NCI-H1417 (cell line): ENCODE measurements at places on chromosomes 16 and 17.

DNA sequence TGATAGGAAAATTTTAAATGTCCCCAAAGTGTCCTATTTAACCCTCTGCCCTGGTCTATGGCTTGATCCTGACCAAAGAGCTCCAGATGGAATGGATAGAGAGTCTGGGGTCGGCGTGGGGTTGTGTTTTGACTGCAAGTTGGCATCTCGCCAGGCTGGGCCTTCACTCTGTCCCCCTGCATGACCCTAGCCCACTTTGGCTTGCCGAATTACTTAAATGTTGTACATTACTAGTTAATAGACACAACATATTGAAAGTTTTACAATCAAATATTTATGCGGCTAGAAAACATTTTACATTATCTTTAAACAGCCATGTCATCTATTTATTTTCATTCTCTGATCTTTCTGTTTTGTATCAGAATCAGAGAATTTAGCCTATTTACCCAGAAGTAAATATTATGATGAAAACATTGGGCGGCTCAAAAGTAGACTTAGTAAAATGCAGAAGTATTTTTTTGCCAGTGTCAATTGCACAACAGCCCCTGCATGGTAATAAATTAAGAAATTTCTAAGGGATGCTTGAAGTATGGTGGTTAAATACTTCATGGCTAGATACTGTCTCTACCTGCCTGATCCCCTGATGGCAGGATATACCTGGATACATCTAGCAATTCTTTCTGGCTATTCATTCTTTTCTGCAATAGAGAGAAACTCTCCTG is 18.8 kb upstream of the MYOCD start:
- no peak for DNase-seq

DNA sequence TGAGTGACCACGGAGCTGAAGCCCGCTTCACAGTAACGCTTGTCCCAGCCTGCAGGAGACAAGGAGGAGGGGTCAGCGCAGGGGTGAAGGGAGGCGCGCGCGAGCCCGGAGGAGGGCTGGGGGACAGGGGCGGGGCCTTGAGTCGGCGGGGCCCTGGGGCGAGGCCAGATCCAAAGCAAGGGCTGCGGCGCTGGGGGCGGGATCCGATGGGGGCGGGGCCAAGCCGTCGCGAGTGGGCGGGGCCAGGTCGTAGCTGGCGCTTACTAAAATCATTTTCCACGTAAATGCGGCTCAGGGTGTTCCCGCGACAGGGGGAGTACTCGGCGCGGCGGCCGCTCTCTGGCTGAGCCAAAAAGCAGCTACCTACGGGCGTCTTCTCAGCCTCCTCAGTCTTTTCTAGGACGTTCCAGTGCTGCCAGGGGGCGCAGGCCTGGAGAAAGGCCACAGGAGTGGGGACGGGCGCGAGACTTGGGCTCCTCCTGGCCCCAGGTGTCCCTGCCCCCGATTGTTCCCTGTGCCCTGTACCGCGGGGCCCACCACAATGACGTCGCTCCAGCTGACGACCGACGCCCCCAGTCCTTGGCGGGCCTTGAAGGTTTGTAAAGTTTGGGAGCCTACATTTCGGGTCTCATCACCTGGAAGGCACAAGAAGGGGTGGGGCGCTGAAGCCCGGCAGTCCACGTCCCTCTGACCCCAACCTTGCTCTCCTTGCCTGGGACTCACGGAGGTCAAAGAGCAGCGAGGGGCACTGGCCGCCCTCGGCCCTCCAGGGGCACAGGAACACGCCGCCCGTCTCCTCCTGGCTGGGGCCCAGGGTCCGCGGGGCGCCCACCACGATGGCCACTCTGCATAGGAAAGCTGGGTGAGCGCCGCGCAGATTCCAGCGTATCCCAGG is 3.9 kb downstream of the ITGA2B start:
- DNase-seq = peak; percentile 92

DNA sequence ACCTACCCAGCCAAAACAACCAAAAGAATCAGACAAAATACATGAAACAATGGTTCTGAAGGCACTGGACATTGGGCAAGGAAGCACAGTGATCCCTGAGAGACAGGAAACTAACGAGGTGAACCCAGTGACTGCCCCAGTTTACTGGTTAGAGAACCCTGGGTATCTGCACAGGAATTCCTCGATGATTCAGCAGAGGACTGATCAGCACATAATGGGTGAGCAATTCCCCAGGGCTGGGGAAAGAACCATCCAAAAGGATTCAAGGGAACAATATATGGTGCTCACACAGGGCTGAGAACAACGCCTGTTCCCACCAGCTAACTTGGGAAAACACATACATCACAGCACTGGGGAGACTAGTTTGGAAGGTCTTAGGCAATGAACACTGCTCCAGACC is 167.2 kb downstream of the PARN start:
- no peak for DNase-seq

DNA sequence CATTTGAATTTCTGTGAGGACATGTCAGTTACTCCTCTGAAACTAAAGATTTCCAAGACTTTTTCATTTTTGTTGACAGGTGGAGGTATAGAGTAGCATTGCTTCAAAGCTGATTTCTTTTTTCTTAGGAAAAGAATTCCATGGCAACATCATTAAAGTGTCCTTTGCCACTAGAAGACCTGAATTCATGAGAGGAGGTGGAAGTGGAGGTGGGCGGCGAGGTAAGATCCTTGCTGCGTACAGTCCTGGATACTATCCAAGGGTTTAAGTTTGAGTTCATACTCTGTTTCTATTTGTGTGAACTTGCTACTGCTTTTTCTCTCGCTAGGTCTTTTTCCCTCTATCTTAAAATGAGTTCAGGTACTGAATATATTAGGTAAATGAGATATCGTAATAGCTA is 26.5 kb downstream of the HEATR9 start:
- no peak for DNase-seq

GRCh38 chr16:67228034-67228785 is 1.3 kb downstream of the TMEM208 start:
- no peak for DNase-seq

GRCh38 chr17:31495022-31495885 is 103.8 kb downstream of the RAB11FIP4 start:
- DNase-seq = peak; percentile 25

- no peak for DNase-seq
These were observed 658 bp upstream of the DUSP3 start for GRCh38 chr17:43779145-43780125.

GRCh38 chr17:8887834-8888703 is 20.6 kb upstream of the PIK3R6 start:
- DNase-seq = peak; percentile 29

DNA sequence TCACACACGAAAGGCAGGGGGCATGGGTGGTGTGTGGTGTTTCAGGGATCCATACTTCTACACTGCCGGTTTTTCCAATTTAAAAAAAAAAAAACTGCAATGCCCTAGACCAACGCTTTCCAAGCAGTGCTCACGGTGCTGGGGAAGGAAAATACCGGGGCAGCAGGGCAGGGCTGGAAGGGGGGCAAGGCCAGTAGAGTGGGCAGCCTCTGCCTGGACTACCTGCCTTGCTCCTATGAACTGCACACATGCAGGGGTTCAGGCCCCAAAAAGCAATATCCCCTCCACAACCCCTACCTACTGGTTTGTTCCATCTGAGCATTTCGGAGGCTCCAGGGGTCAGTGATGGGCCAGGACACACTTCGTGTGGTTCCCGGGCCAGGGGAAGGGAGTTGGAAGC is 29.4 kb downstream of the RPH3AL start:
- no peak for DNase-seq

- no peak for DNase-seq
These were observed 197.7 kb upstream of the CIBAR2 start for GRCh38 chr16:85309656-85310587.

GRCh38 chr16:49619811-49620157 is 236.1 kb downstream of the ZNF423 start:
- no peak for DNase-seq

- no peak for DNase-seq
These were observed 55.4 kb upstream of the DNAJA2 start for GRCh38 chr16:47028767-47029377.

DNA sequence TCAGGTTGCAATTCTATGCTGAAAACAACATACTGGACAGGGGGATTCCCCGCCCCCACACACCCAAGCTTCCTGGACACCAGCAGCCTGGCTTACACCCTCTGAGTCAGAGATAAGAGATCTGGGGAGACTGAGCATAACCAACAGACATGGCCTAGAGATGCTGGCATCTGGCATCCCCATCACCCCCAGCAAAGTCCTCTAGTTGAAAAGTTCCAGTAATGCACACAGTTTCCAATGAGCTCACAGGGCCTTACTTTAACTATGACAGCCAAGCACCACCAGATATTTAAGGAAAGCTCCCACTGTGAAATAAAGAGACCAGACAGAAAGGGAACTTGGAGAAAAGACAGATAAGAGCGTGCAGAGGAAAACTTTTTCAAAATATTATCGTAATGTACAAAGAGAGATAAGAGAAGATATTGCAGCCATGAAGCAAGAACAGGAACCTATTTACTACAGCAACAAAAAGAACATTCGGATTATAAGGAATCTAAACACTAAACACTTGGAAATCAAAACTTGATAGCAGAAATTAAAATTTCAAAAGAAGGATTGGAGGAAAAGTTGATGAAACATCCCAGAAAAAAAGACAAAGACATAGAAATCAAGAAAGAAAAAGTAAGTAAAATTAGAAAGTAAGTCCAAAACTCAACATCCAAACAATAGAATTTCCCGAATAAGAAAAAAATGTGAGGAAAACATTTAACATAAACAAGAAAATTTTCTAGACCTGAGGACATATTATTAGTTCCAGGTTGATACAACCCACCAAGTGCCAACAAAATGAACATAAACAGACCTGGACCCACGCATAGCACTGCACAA is 17.2 kb upstream of the ALOX15 start:
- DNase-seq = no peak

- no peak for DNase-seq
These were observed 27.8 kb downstream of the IL4R start for GRCh38 chr16:27341549-27341948.

- DNase-seq = no peak
These were observed 3.7 kb downstream of the TMEM101 start for GRCh38 chr17:44010966-44011647.

DNA sequence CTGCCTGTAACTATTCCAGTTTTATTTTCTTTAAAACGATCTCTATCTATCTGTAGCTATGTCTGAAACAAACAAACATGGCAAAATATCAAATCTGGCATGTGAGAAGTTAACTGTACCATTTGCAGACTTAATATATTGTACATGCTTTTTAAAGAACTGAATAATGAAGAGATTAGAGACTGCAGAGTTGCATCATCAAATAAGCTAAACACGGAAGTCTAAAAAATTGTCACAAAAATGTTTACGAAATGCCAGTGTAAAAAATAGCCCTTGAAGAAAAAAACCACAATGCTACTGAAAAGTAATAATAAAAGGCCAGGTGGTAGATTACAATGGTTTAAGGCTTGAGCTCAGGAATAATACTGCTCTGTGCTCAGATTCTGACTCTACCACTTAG is 43.1 kb downstream of the HS3ST3A1 start:
- no peak for DNase-seq

DNA sequence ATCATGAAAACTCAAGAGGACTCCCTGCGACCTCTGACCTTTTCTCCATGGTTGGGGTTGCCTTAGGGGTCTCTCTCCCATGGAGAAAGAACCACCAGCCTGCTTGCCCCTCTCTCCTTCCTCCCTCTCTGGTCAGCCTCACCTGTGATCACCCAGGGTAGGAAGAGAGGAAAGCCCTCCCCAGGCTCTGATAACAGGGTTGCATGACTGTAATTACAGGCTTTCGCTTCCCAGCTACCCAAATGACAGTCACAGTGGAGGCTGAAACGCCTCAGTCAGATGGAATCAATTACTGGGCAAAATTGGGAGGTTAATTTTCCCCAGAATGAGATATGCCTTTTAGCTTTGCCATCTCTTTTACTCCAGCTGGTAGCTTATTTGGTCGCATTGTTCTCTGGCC is 265.8 kb upstream of the SOX9 start:
- DNase-seq = no peak

GRCh38 chr17:72751746-72752145 is 340.7 kb downstream of the SLC39A11 start:
- no peak for DNase-seq

GRCh38 chr17:44398692-44399691 is 9.5 kb upstream of the ITGA2B start:
- no peak for DNase-seq

- DNase-seq = no peak
These were observed 492.5 kb upstream of the HSBP1 start for GRCh38 chr16:83315271-83315670.

GRCh38 chr17:69134112-69134511 is 7.6 kb downstream of the ABCA6 start:
- no peak for DNase-seq

GRCh38 chr16:3716831-3717234 is 491 bp downstream of the TRAP1 start:
- DNase-seq = no peak

GRCh38 chr16:84059111-84059510 is 16.5 kb upstream of the SLC38A8 start:
- DNase-seq = no peak

- DNase-seq = no peak
These were observed 151.2 kb downstream of the ZNF423 start for GRCh38 chr16:49704586-49705155.

DNA sequence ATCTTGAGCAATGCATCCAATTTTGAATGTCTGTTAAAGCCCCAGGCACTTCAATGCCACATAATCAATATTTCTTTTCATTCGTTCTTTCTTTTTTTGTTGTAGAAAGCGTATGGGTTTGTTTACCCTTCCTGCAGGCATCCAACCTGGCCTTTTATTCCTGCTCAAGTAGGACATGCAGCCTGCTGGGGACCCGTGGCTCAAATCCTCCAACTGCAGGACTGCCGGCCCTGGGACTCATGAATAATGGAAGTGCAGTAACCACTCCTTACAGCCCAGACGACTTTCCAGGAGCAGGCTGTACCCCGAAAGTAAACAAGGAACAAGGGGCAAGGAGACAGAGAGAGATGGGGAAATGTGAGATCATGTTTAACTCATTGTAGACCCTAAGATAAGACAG is 126.4 kb downstream of the SALL1 start:
- no peak for DNase-seq

DNA sequence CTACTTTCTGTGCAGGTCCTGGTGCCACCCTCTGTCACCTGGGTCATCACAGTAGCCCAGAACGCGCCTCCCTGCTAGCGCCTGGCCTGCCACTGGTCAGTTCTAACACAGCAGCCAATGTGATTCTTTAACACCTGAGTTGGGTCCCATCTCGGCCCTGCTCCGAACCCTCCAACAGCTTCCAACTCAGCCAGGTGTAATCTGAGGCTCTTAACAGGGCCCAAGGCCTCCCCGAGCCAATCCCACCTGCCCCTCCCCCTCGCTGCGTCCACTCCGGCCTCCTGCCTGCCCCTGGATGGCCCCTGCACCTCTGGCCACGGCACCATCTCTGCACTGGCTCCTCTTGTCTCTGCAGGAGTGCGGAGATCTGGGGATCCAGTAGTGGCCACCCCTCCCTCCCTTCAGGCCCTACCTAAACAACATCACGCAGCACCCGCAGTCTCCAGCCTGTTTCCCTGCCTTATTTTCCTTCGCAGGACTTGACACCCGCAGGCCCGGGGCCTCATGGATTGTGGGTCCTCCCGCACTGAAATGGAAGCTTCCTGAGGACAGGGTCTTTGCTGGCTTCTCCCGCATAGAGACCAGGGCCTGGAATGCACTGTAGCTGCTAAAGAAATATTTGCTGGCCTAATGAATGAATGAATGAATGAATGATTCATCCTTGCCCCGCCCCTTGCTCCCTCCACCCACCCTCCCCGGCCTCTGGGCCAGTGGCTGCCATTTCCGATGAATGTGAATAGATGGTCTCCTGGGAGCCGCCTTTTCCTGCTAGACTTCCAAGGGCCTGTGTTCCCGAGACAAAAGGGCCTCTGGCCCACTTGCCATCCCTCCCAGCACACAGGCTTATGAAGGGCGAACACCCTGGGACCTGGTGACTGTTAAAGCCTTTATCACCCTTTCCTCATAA is 174.8 kb upstream of the FOXF1 start:
- no peak for DNase-seq

GRCh38 chr17:78935419-78936323 is 10.5 kb upstream of the TIMP2 start:
- DNase-seq = no peak
